NCI-H2081 (cell line): ENCODE measurements at places on chromosomes 16 and 17.

DNA sequence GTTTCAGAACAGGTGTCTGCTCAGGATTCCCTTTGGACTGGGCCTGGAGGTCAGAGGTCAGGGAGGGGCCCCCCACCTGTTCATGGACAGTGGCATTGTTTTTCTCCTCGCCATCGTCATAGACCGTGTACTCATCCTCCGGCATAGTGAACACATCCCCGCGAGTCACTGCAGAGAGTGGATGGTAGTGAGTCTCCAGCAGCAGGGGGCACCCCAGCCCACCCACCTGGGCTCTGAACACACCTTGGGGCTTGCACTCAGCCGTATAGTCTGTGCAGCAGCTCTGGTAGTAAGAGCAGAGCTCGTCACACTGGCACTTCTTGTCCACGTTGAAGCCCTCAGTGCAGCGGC, 448 bp downstream of the VTN start:
- DNase-seq: no peak

DNA sequence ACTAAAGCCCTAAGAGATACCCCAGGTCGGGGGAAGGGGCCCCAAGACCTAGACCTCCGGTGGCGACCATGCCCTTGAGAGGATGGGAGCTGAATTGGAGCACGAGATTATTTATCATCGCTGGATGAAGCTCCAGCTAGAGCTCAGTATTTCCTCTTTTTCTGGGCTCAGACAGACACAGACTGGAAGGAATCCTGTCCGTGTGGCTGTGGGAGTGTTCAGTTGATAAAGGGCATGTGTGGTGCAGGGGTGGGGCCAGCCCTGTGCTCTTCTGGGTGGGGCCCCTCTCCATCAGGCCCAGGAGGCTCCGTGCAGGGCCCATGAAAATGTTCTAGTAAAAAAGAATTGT, 6.3 kb upstream of the CBX4 start:
- no peak for DNase-seq

DNA sequence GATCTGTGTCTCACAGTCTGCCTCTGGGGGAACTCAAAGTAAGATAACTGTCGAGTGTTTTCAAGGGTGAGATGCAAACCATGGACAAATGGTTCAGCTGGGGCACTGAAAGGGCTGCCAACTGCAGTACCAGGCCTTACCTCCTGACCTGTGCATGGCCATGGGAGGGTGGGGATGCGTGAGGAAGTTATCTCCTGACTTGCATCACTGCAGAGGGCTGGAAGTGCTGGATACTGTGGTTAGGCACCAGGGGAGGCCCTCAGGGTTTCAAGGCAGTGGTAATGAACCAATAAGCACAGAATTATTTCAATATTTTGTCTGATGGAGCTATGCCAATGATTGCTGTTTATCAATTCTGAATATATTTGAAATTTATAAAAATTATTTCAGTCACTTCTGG, 159.2 kb downstream of the CYLD start:
- no peak for DNase-seq

DNA sequence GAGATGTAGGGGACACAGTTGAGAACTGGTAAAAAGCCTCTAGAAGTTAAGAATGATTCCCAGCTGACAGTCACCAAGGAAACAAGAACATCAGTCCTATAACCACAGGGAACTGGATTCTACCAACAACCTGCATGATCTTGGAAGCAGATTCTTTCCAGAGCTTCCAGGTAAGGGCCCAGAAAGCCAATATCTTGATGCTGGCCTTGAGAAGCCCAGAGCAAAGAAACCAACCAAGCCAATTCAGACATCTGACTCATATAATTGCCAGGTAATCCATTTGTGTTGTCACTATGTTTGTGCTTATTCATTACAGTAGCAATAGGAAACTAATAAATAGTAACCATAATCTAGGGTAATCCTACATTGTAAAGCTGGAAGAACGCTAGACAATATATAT, 81.6 kb downstream of the CACNG1 start:
- no peak for DNase-seq

- no peak for DNase-seq
These were observed 10.5 kb downstream of the MMP28 start for GRCh38 chr17:35784895-35785294.

DNA sequence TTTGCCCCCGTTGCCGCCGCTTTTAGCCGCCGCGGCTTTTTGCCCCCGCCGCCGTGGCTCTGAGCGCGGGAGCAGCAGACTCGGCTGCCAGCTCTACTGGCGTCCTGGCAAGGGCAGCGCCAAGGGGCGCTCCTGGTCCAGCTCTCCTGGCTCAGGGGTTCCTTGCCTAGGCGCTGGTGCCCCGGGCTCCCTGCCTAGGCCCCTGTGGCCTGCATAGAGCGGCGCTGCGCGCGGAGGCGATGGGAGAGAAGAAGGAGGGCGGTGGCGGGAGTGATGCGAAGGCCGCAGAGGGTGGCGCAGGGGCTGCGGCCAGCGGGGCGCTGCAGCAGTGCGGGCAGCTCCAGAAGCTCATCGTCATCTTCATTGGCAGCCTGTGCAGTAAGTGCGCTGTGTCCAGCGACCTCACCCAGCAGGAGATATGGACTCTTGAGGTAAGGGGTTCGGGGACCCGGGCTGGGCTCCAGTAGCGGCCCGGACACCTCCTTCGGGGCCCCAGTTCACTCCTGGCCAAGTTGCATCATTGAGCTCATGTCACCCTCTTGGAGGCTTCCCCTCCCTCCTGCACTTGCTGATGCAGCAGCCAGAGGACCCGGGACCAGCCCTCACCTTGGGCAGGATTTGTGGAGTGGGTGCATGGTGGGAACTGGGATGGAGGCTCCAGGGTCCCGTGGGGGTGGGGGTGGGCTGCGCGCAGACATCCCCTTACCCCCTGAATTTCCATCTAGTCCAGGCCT, 1344.4 kb downstream of the TP53TG3F start:
- no peak for DNase-seq
